ENCODE measurements at places on chromosomes 12 and 14.

DNA sequence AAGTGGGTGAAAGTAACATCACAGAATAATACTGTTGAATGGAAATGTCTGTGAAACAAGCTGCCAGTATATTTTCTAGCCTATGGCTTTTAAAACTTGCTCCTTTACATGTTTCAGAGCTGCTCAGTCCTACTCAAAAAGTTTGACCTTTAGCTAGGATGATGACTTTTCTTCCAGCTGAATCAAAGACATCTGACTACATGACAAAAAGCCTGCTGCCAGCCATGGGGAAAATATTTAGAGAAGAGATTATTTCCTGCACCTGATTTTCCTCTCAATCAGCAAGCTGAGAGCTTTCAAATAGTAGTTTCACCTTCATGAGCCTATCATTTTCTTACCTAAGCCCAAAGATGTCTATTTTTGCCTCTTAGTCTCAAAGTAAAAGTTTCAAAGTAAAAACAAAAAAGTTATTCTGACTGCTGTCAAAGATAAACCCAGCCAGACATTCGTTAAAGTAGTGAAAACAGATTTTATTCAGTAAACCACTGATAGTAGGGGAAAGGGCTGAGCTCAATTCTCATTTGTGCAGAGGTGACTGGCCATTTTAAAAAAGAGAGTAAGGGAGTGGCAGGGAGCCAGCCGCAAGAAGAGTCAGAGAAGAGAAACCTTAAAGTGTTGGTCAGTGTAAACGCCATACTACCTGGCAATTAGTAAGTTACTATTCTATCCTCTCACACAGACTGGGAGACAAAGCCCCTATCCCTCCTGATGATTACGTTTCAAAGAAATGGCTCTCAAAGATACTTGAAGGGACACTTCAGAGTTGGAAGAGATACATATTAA, 2.2 kb downstream of the ATP6V1D start:
- DNase-seq, result no peak

GRCh38 chr14:89814126-89814525, 140.4 kb downstream of the EFCAB11 start:
- DNase-seq, result no peak

- DNase-seq, result no peak
Observed at GRCh38 chr14:88023658-88024187, 18.8 kb downstream of the GPR65 start.

GRCh38 chr14:57835766-57836165, 30.1 kb downstream of the SLC35F4 start:
- no peak for DNase-seq

DNA sequence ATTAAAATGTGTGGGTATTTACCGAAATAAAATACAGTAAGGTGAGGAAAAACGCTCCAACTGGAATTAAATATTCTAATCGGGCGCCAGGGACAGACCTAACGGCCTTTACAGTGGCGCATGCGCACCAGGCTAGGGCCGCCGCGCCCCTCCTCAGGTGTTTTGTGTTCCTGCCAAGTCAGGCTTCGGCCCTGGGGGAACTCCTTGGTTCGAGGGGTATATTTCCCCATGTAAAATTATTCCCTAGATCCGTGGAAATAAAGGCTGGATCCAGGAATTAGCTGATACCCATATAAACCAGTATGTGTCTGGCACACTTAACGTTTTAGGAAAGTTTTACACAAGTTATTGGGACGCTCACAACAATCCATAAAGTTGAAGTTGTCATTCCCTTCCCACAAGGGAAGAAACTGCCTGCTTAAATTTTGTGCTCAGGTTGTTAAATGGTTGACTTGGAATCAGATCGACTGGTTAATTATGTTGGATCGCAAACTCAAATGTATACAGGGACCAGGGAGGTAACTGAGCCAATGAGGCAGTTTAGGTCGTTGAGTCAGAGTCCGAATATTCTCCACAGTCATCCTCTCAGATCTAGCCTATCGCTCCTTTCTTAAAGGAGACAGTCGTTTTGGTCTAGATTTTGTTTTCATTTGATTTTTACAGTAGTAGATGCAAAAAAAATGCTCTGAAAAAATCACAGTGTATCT, 621 bp upstream of the ANAPC7 start:
- peak; percentile 52 for DNase-seq

DNA sequence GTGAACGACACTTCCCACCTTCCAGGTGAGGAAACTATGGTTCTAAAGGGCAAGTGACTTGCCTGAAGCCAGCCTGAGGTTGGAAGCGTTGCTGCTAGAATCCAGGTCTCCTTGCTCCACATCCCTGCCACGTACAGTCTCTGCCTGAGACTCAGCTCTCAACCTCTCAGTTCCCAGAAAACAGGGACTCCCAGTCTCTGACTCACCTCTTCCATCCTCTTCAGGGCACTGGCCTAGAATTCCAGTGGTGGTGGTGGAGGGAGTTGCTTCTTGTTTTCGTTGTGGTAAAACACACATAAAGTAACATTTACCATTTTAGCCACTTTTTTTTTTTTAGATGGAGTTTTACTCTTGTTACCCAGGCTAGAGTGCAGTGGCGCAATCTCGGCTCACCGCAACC, 7.3 kb downstream of the GPR68 start:
- no peak for DNase-seq

DNA sequence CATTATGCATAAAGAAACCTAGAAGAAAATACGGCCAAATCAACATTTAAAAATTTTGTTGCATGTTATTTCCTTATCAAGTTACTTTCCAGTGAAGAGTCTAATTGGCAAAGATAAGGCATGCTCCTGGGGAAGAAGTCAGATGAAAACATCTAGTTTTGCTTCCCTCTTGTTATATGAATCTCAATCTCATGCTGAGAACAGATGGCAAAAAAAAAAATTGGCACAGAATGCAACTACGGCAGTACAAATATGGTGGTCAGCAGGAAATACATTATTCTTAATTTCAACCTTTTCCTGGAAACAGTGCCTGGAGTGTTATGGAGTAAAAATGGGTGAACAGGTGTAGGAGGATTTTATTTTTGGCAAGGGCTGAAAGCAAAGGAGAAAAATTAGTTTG, 32.8 kb downstream of the HECTD4 start:
- DNase-seq, result no peak

- no peak for DNase-seq
Observed at GRCh38 chr12:118979763-118980406, 1.5 kb upstream of the SRRM4 start.

DNA sequence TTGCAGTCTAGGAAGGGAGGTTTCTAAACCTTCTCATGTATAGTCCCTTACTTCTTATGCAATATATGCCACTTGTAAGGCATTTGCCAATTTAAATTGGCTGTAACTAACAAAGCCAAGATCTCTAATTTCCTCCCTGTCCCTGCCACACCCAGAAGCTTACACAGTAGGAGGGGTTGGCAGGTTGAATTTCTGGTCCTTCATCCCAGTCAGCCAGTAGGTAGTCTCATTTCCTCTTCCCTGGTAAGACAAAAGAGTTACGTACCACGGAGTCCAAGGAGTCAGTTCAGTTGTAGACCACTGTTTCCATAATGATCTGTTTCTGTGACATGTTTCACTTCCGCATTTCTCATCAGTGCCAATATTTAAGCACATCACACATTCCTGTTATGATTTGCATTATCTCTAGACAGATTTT, 47.0 kb upstream of the PLBD1 start:
- DNase-seq, result no peak

DNA sequence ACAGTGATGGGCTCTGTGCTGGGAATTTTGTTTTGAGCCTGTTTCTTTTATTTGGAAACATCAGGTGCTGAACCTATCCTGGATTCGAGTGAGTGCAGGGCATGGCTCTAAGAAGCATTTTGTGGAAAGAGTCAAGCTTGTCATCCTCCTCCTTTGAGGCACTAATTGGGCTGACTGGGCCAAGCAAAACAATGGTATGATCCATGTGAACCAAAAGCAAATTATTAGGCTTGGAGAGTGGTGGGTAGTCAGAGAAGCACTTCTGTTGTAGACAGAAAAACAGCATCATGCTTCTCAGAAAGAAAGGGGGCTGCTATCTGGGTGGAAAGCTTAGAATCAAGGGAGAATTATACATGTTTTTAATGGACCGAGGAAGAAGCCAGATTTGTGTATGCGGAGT, 481.6 kb downstream of the DIO2 start:
- no peak for DNase-seq

- no peak for DNase-seq
Observed at GRCh38 chr14:67477926-67478799, 10.4 kb downstream of the TMEM229B start.

DNA sequence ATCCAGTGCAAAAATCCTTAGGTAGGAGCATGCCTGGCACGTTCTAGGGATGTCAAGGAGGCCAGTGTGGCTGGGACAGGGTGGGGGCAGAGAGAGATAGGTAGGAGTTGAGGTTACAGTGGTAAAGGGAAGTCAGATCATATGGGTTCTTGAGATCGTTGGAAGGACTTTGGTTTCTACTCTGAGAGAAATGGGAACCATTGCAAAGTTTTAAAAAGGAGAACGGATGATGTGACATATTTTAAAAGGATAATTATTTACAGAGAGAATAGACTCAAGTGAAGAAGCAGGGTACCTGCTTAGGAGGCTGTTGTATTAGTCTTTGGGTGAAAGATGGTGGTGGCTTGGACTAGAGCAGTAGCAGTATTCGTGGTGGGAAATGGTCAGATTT, 47.6 kb upstream of the ATP2B1 start:
- no peak for DNase-seq
